ENCODE measurements at places on chromosomes 5 and 9.
A peak's percentile ranks its signal among the peaks of the same experiment; 100 is the strongest.

- DNase-seq = no peak
Observed at GRCh38 chr9:111154081-111154562, 115.9 kb upstream of the LPAR1 start.

DNA sequence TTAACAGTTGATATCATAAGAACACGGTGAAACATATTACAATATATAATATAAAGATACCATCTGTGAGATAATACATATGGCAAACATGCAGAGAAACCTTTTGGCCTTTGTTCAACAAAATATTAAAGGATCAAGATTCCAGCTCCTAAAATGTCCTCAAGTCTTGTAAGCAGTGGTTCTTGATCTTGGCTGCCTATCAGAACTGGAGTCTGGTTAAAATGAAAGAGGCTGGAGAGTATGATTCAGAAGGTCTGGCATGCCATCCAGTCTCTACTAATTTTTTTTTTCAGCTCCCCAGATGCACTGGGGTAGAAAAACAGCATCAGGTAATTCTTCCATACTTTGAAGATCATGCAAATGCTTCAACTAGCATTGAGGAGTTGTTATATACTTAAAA is 83.2 kb downstream of the TNC start:
- no peak for DNase-seq

GRCh38 chr9:105881654-105882349 is 187.5 kb downstream of the TMEM38B start:
- peak; percentile 76 for DNase-seq

GRCh38 chr9:129253803-129254381 is 75.8 kb upstream of the IER5L start:
- DNase-seq = peak; percentile 93

- no peak for DNase-seq
Observed at GRCh38 chr9:71975833-71976232, 64.4 kb downstream of the C9orf85 start.

- no peak for DNase-seq
Observed at GRCh38 chr5:141735823-141736222, 53.8 kb upstream of the ARAP3 start.

- no peak for DNase-seq
Observed at GRCh38 chr9:131854896-131855613, 115.2 kb upstream of the RAPGEF1 start.

DNA sequence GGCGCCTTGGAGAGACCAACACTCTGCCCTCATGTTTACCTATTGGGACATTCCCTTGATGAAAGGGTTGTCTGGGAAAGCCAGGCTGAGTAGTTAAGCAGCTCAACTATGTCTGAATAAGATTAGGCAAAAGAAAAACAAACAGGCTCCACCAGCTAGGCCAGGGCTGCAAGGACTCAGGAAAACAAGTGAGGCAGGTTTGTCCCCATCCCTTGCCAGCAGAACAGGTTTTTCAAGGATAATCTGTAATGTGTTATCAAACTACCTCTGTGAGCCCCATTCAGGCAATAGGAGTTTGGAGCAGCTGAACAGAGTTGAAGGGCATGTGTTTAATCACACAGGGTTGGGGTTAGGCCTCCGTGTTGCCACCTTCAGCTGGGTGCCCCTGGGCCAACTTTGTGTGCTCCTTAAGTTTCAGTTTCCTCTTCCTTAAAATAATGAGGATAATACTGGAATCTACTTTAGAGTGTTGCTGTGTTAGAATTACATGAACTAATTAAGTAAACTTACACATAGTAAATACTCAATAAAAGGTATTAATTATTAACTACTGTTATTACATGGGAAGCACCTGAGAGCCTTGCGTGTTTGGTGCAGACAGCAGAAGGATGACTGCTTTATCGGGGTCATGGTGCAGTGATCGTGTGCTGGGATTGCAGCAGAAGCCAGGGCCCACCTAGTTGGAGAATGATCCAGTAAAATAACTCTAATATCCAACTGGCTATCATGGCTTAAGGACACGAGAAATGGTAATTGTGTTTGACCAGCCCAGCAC is 72.1 kb upstream of the ATP10B start:
- no peak for DNase-seq

GRCh38 chr5:136984772-136985446 is 514.2 kb downstream of the SPOCK1 start:
- DNase-seq = peak; percentile 27

- DNase-seq = peak; percentile 25
Observed at GRCh38 chr5:175861337-175862130, 9.8 kb upstream of the CPLX2 start.

GRCh38 chr5:88203981-88204750 is 64.5 kb downstream of the TMEM161B start:
- DNase-seq = no peak

- DNase-seq = no peak
Observed at GRCh38 chr9:88808761-88809354, 182.4 kb upstream of the S1PR3 start.

DNA sequence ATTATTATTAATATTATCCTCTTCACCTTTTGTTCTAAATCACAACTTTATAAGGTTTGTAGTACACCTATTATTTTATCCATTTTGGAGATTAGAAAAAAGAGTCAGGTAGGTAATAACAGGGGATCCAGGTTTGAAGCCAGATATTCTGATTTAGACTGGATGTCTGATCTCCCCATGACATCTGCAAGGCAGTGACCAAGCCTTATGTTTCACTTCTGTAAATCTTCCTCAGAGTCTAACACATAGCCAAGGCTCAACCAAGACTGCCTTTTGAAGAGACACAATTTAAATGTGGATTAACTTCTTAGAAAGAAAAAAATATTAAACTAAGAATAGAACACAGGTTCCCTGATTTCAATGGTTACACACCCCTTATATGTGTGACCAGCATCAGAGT is 44.2 kb downstream of the CETN3 start:
- no peak for DNase-seq

DNA sequence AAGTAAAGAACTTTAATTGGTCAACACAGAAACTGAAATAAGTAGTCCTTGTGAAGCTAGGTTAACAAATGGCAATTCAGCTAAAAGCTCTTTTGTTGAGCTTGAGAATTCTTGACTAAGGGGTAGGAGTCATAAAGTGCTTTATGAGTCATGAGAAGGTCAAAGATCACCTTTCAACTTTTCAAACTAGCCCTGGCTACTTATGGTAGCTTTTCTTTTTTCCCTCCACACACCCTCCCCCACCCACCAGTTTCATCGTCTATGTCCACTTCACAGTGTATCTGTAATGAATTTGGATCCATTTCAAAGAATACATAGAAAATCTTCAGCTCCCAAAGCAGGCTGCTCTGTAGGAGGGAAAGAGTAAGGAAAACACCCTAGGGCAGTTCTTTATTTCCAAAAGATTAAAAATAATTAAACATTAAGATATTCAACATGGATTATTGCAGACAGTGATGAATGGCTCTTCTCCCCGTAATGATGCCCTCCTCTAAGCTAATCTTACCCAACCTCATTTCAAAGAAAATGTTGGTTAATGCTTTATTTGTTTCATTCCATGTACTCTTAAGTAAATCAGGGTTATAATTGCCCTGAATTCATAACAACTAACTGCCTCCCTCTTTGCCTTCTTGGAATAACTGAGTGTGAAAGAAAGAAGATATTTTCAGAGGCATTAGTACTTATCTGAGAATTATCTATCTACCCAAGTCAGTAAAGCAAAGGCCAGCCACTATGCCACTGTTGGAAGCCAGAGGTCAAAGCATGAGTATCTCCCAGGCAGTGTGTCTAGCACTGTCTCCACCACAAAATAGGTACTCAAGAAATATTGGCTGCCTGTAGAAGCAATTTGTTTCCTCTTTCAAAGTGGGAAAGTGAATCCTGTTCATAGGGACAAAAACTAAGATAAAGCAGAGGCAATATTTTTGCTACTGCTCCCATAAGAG is 290.6 kb downstream of the PIK3R1 start:
- no peak for DNase-seq

- DNase-seq = peak; percentile 20
Observed at GRCh38 chr5:139495638-139496435, 13.3 kb upstream of the STING1 start.

- no peak for DNase-seq
Observed at GRCh38 chr5:78753093-78753531, 104.5 kb upstream of the LHFPL2 start.

- DNase-seq = no peak
Observed at GRCh38 chr5:36281626-36282025, 20.1 kb downstream of the RANBP3L start.

GRCh38 chr9:15837079-15837679 is 284.3 kb downstream of the CCDC171 start:
- no peak for DNase-seq

- DNase-seq = no peak
Observed at GRCh38 chr5:159309689-159310433, 20.4 kb downstream of the IL12B start.

GRCh38 chr5:54187694-54188093 is 122.7 kb downstream of the ARL15 start:
- DNase-seq = no peak

GRCh38 chr5:106880656-106881055 is 790.1 kb downstream of the EFNA5 start:
- no peak for DNase-seq

GRCh38 chr9:134549336-134549735 is 92.3 kb upstream of the COL5A1 start:
- peak; percentile 37 for DNase-seq

GRCh38 chr5:14305045-14305444 is 161.9 kb downstream of the TRIO start:
- DNase-seq = no peak

- no peak for DNase-seq
Observed at GRCh38 chr5:169650701-169651331, 13.7 kb downstream of the DOCK2 start.

DNA sequence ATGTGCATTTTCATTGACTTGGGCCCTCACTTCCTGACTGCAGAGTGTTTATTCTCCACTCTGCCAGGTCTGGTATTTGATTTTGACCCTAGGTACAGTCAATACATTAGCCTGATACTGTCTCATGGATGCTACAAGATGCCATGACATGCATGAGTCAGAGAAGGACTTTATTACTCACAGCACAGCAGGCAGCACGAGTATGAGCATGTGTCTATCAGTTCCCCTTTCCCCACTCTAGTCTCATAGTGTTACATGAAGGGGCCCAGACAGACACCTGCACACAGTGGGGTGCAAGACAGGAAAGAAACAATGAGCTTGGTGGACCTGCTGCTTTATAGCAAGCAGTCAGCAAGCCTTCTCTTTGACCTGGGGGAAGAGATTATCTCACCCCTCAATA is 19.6 kb downstream of the ITGA2 start:
- no peak for DNase-seq

DNA sequence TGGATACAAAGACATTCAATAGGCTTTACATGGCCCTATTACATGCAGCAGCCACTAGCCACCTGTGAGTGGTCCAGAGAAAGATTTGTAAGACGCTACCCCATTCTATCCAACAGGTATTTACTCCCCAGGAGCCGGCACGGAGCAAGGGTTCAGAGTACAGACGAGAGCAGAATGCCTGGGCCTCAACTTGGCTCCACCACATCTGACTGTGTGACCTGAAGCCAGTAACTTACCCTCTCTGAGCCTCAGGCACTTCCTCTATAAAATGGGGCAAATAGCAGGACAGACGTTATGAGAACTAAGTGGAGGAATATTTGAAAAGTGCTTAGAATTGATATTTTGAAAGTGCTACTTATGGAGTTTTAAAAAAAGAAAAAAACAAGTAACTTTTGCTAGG is 100.0 kb downstream of the TLE1 start:
- peak; percentile 69 for DNase-seq

- DNase-seq = no peak
Observed at GRCh38 chr5:31921852-31922305, 252.2 kb downstream of the GOLPH3 start.

GRCh38 chr5:75286211-75286773 is 49.6 kb upstream of the ANKRD31 start:
- DNase-seq = no peak

DNA sequence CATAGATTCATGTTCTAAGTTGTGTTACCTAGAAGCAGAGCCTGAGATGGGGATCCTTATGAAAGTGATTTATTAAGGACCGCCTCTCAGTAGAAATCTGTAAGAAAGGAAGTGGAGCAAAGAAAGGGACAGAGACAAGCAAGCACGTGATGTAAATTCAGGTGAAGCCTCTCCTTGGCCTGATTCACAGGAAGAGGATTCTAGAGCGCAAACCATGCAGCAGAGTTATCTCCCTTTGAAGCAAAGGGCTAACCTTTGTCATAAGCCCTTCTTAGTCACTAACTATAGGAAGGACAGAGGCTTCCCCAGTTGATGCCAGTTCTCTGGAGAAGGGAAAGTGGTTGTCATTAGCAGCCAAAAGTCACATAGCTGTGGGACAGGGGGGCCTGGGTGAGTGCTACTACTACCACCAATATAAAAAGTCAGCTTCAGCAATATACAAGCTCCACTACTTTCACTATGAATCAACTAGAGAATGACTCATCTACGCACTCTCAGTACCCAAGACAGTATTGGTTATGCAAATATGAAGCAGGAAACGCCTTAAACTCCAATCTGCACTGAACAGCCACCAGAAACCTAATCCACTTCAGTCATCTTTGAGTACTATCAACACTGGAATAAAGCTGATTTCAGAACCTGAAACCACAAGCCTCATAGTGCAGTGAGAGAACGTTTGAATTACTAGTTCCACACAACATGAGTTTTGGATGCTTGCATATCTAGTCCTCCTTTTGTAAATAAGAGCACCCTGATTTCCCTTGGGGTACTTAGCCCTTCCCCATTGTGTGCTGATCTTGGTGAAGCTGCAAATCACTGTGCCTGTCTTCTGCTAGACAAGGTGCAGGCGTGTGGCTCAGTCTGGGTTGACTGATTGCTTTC is 162.7 kb downstream of the ZNF608 start:
- DNase-seq = no peak

DNA sequence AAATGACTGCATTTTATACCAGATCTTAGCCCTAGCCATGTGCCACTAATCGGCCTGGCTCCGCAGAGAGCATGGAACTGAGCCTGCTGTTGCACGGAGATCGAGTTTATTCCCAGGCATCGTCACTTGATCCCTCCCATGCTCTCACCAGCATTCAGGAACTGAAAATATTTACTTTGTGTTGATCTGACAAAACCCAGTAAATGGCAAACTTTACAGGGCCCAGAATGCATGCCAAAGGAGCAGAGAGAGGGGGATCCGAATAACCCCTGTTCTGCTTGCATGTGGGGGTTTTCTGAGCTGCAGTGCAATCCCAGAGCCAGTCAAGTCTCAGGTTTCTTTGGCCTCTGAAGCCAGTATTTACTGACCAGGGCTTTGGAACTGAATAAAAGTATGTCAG is 87.3 kb downstream of the GAS1 start:
- DNase-seq = no peak

- no peak for DNase-seq
Observed at GRCh38 chr5:172173564-172174153, 14.4 kb downstream of the STK10 start.

- DNase-seq = no peak
Observed at GRCh38 chr5:14136228-14136627, 6.9 kb upstream of the TRIO start.

DNA sequence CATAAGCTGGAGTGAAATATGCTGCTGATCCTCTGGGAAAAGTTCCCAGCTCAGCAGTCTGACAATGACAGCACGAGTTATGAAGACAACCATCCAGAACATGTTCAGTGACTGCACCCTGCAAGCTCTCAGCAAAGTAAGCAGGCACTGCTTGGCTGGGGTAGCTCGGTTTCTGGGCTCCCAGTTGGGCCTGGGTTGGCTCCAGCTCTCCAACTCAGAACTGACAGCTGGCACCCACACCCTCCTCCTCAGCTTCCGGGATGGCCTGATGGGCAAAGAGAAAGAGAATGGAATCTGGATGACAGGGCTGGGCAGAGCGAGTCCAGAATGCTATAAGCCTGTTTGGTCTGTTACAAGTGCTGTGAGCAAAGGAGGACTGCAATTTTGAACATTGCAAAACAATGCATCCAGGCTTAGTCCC is 185.0 kb downstream of the CSNK1G3 start:
- peak; percentile 80 for DNase-seq
